HTR-8/SVneo (cell line): ENCODE measurements at places on chromosomes 3 and 15.

DNA sequence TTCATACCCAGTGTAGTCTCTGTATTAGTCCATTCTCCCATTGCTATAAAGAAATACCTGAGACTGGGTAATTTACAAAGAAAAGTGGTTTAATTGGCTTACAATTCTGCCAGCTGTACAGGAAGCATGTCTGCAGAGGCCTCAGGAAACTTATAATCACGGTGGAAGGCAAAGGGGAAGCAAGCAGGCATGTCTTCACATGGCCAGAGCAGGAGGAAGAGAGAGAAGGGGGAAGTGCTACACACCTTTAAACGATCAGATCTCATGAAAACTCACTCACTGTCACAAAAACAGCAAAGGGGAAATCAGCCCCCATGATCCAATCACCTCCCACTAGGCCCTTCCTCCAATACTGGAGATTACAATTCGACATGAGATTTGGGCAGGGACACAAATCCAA is 6.3 kb upstream of the PARP14 start:
- DNase-seq: no peak

DNA sequence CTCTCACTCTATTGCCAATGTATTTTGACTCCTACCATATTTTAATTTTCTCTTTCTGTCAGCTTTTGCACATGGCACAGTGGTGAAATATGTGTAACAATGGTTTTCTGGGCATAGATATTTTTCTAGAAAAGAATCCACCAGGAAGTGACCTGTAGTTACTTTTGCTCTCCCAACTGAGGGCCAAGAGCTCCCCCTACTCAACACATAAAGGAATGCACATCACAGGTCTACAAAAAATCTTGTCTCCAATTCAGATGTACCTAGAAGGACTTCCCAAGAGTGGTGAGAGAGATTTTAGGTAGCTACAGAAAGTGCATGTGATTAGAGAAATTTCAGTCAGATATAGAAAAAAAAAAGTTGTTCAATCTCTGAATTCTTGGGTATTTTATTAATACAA is 15.6 kb downstream of the CPA3 start:
- DNase-seq: peak; percentile 13

- DNase-seq: no peak
These were observed 19.8 kb upstream of the ACOX2 start for GRCh38 chr3:58556761-58557221.

DNA sequence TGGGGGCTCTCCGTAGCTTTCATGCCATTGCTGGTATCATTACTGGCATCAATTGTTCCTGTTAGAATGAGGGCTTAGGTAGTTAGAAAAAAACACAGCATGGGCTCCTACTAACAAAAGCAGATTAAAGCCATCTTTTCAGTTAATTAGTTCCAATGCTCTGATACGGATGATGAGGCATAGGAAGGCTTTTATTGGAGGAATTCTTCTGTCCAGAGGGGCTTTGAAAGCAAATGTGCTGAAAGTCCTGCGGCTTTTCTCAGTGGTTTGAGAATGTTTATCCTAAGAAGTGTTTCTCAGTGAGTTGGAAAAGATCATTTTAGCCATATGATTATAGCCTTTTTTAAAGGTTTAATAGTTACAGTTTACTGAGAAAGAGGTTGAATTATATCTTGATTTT is 198.5 kb downstream of the THSD4 start:
- no peak for DNase-seq

DNA sequence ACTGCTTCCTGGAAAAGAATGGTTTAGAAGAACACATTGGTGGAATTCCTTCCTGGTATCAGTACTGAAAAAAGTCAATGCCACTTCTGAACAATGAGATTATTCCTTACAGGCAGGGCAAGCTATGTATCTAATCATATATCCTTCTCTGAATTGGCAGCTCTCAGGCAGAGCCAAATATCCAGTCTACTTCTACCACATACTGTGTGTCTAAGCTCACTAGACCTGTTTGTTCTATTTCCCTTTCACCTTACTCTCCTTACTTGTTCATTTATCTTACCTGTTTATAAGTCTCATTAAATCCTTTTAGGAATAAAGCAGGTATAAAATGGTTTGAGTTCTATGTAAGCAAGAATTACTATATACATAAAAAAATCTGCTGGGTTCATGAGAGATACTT is 8.3 kb downstream of the SETMAR start:
- DNase-seq: no peak

GRCh38 chr15:39099524-39099923 is 481.4 kb upstream of the THBS1 start:
- no peak for DNase-seq

DNA sequence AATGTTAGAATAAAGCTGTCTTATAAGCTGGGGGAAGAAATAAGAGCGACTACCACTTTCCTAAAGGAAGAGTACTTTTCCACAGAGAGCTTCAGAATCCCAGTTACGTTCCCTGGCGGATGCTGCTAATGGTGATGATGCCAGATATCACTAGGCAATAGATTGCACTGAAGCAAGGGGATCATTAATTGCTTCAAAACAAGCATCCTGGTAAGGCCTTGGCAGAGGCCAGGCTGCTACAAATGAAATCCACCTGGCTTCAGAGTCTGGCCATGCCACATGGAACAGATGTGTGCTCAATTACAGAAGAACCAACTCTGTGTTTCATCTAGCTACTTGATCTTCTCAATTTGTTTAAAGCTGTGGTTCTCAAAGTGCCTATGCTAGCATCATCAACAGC is 129.2 kb upstream of the IL12A start:
- DNase-seq: no peak

GRCh38 chr15:78110916-78111475 is 18.6 kb downstream of the SH2D7 start:
- no peak for DNase-seq

GRCh38 chr3:60445446-60445845 is 805.8 kb downstream of the FHIT start:
- no peak for DNase-seq

DNA sequence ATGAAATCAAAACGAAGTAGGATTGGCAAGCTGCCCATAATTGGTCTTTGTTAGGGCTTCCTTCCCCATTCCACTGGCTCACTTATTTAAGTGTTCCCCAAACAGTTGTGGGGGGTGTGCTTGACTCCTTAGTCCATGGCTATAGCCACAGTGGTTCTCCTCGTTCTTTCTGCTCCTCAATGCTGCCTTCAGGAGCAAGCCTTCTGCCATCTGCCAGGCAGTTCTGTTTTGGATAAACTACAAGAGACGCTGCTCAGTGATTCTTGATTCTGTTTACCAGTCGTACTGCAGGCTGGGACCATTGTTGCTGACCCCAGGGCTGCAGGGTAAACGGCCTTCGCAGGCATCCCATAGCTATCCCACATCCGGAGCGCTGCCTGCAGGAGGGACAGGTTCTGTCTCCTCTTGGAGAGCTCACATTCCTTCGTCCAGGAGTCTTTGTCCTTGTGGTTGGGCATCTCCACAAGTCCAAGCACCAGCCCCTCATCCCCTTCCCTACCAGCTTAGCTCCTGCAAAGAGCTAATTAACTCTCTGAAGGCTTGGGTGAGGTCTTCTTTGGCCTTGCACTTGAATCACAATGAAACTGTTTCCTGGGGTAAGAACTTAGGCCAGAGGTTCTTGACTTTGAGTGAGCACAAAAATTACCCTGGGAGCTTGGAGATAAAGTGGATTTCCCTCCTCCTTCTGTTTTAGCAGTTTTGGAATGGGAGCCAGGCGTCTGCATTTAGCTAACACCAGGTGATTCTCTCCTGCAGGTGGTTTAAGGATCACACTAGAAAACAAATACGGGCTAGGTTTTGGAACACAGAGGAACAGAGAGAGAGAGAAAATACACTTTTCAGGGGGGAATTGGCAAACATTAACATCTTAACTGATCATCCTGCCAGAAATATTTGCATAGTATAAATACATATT is 114.9 kb downstream of the SV2B start:
- no peak for DNase-seq

- DNase-seq: no peak
These were observed 170.5 kb downstream of the SLCO3A1 start for GRCh38 chr15:92023965-92024364.

- no peak for DNase-seq
These were observed 140.6 kb upstream of the TBC1D5 start for GRCh38 chr3:17882981-17883380.

DNA sequence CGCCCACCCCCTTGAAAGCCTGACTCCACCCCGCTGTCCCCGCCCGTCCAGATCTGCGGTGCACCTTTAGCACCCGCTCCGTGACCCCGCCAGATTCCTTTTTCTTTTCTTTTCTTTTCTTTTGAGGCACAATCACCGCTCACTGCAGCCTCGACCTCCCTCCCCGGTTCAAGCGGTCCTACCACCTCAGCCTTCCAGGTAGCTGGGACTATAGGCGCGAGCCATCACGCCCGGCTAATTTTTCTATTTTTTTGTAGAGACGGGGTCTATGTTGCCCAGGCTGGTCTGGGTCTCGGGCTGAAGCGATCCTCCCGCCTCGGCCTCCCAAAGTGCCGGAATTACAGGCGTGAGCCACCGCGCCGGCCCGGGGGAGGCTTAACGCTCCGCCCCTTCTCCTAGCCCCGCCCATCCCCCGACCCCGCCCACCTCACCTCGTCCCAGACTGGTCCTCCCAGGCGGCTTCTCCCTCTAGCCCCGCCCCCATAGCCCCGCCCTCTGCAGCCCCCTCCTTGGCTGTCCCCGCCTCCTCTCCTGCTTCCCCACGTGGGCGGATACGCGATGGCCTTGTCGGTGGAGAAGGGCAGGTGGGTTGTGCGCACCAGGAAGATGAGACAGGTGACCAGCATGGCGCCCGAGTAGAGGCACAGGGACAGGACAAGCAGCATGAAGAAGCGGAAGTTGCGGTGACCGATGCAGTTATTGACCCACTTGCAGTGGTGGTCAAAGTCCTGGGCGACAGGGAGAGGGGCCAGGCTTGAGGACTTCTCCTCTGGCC is 3.2 kb downstream of the ZDHHC19 start:
- DNase-seq: peak; percentile 49

- DNase-seq: no peak
These were observed 16.5 kb upstream of the VGLL4 start for GRCh38 chr3:11660242-11660641.

DNA sequence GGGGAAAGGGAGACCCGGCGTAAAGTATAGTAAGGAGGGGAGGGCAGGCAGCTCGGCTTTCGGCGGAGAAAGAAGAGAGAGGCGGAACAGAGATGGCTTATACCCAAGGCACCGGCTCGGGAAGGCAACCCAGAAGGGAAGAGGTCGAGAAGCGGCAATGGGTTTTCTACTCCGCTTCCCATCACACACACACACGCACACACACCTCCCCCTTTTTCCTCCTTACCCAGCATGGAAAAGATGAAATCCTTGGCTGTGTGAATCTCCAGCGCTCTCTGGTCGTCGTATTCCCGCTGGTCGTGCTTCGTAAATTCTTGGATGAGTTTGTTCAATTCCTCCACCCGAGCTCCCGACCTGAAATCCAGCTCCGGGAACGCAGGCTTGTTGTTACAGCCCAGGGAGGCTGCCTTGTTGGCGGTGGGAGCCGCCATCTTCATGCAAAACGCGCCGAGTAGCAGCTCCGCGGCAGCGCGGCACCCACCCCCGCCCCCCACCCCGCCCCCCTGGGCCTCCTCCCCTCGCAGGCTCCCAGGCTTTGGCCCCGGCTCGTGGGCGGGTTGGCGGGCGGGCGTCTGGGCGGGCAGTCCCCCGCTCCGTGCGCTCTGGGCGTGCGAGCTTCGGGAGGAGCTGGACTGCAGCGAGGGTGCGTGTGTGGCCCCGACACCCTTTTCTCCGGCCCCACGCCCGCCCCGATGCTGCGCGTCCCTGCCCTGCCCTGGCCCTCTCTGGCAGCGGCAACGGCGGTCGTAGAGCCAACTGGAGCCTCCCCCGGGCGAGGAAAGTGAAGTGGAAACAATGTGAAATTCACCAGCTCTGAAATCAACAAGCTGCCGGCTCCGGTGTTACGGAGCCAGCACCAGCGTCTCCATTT is at the start of gene MB21D2:
TSS of gene MB21D2 (minus strand) at position 453 of the 871 bp plus-strand sequence. CDS start at position 437, 16 bp downstream.
- DNase-seq: peak; percentile 75

DNA sequence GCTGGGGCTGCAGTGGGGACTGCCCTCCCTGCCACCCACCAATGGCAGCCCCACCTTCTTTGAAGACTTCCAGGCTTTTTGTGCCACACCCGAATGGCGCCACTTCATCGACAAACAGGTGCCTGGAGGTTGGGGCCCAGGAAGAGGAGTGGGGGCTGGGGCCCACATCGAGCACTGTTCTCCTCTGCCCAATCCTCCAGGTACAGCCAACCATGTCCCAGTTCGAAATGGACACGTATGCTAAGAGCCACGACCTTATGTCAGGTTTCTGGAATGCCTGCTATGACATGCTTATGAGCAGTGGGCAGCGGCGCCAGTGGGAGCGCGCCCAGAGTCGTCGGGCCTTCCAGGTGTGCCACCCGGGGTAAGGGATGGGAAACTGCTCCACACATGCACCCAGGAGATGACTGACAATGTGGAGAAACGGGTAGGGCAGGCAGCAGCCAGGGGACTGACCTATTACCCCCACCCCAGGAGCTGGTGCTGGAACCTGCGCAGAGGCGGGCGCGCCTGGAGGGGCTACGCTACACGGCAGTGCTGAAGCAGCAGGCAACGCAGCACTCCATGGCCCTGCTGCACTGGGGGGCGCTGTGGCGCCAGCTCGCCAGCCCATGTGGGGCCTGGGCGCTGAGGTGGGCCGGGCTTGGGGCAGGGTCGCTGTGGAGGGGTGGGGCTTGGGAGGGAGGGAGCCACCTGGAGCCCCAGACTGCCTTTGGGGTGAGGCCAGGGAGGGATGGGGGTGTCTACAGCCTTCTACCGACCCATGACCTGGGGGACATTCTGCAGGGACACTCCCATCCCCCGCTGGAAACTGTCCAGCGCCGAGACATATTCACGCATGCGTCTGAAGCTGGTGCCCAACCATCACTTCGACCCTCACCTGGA is 22.9 kb downstream of the NBEAL2 start:
- no peak for DNase-seq

- DNase-seq: no peak
These were observed 122.0 kb upstream of the ONECUT1 start for GRCh38 chr15:52912172-52912571.

DNA sequence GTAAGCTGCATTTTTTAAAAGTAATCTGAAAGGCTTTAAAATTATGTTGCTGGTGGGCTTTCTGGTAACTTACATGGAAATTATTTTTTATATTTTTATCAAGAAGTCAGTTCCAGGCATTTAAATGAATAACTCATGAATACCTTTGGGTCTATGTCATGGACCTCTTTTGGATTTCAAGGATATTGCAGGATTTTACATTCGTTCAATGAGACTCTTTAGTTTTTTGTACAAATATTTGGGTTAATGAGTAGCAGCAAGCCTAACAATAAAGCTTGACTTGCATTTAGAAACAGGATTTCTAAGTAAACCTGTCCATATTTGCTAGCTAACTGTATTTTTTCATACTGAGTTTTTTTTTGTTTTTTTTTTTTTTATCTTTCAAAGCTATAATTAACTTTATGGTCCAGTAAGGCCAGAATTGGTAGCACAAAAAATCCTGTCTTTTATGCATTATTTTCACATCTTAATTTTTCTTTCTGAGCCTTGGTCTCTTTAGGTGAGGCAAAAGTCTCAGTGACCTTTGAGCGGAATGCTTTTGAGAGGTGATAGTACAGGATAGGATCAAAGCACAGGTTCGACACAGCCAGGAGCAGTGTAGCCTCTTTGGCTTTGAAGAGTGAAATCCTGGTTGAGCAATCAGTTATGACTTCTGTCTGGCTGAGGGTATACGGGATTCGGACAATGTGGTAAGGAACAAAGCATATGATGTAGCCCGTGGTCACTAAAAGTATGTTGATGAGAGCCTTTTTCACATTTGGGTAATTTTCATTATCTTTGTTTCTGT is 4.8 kb downstream of the GPR171 start:
- no peak for DNase-seq
